ENCODE measurements at places on chromosomes 6 and 20. TPM values are rescaled to one million over a fixed set of nuclear protein-coding genes. Genes with fewer than 3 reads are reported as not detected.

Gene CCN6
- not detected for total RNA-seq

Gene ANGPT4
- total RNA-seq, result 6.0 TPM

Gene TCP11
- not detected for total RNA-seq

Gene CLIC5
- 134 TPM for total RNA-seq

Gene RAB44
- total RNA-seq, result 0.95 TPM

Gene EYS
- total RNA-seq, result not detected

Gene SLPI
- 1,714 TPM for total RNA-seq

GRCh38 chr6:136593748-136594490 lies 43.7 kb upstream of the MAP7 start:
- H3K27me3 ChIP-seq, result no peaks in the 10 kb centered on the region
- H3K36me3 ChIP-seq, result peaks cover 66% of the 10 kb centered on the region
- H3K27ac ChIP-seq, result peak overlapping the region; percentile 34
- H3K4me1 ChIP-seq, result peaks cover 21% of the 10 kb centered on the region

- peaks cover 60% of the 10 kb centered on the region for H3K27me3 ChIP-seq
- no peaks in the 10 kb centered on the region for H3K4me1 ChIP-seq
- no peak for DNase-seq
These were observed 24.9 kb upstream of the SULF2 start for GRCh38 chr20:47810116-47810677.

- no peak overlapping the region for H3K4me3 ChIP-seq
- DNase-seq, result no peak
- H3K27ac ChIP-seq, result peak overlapping the region; percentile 22
- H3K36me3 ChIP-seq, result no peaks in the 10 kb centered on the region
- peaks cover 33% of the 10 kb centered on the region for H3K4me1 ChIP-seq
These were observed 11.8 kb upstream of the THBD start for GRCh38 chr20:23061262-23061661.

DNA sequence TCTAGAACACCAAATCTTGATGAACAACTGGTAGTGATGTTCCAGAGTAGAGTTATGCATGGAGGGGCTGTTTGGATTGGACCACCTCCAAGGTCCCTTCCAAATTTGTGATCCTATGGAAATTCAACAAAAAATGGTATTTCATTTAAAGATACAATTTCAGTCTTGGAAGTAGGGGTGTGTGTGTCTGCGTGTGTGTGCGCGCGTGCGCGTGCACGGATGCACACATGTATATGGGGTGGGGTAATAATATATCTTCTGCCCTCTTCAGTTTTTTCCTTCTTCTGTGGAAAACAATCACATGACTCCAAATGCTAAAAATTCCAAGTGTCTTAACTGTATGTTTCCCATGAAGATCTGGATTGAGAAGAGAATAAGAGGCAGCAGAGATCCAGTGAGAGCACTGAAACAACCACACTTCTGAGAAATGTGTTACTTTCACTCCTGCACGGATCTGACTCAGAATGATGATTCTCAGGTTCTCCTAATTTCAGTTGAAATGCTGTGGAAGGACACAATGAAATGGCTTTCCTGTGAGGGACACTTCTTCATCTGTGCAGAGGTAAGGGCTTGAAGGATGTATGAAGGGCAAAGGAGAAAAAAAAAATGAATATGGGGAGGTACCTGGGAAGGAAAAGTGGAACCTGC lies 10.6 kb upstream of the IL17F start:
- H3K4me3 ChIP-seq, result no peak overlapping the region
- no peaks in the 10 kb centered on the region for H3K36me3 ChIP-seq
- H3K27me3 ChIP-seq, result peaks cover 17% of the 10 kb centered on the region
- H3K4me1 ChIP-seq, result no peaks in the 10 kb centered on the region
- H3K27ac ChIP-seq, result no peak overlapping the region

- H3K27ac ChIP-seq, result no peak overlapping the region
- DNase-seq, result no peak
- H3K4me1 ChIP-seq, result peaks cover 9% of the 10 kb centered on the region
- H3K4me3 ChIP-seq, result no peak overlapping the region
- H3K36me3 ChIP-seq, result no peaks in the 10 kb centered on the region
These were observed 206.2 kb downstream of the FOXC1 start for GRCh38 chr6:1815827-1816452.

DNA sequence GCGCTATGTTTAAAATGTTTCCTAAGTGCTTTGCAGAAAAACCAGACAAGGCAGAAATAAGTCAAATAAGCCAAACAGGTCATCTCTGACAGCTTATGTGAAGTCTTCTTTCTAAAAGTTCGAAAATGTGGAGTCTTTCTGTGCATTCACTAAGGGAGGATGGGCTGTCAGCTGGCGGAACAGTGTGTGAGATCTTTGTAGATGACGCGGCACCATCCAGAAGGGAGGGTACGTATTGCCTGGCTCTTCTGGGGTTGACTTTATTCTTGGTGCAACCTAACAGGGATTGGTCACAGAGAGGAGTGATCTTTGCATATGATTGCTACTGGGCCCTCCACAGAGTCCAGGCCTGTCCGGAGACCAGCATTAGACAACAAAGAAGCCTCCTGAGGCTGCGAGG lies 114.5 kb upstream of the EDN1 start:
- no peak overlapping the region for H3K27ac ChIP-seq
- H3K4me3 ChIP-seq, result no peak overlapping the region
- no peak for DNase-seq
- H3K27me3 ChIP-seq, result no peaks in the 10 kb centered on the region
- no peaks in the 10 kb centered on the region for H3K4me1 ChIP-seq

DNA sequence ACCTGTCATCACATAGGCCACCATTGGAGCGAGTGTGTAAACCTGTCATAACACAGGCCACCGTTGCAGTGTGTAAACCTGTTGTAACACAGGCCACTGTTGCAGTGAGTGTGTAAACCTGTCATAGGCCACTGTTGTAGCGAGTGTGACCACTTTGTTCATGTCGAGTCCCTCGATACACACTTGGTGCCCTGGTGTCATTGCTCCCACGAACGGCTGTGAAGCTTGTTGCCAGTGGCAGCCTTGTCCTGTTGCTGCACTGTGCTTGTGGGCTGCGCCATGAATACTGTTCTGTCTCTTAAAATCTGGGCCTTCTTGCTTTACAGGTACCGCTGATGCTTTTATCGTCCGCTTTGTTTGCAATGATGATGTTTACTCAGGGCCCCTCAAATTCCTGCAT lies 61.4 kb upstream of the SLC22A1 start:
- H3K4me3 ChIP-seq, result no peak overlapping the region
- peaks cover under 1% of the 10 kb centered on the region for H3K4me1 ChIP-seq
- no peaks in the 10 kb centered on the region for H3K27me3 ChIP-seq
- no peak overlapping the region for H3K27ac ChIP-seq

DNA sequence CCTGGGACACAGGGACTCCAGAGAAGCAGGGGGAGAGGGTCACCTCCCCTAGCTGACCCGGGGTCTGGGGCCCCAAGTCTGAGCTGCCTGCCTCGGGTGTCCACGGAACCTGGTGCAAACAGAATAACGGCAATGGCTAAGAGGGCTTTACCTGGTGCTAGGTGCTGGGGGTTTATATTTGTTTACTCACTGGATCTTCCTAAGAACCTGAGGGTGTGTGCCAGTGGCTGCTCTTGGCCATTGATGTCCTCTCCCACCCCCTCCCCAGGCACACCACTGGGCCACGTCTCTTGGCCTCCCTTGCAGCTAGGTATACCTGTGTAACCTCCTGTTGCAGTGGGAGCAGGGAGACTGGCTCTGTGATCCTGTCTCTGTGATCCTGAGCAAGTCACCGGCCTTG lies 157.9 kb upstream of the MLN start:
- H3K4me1 ChIP-seq, result no peaks in the 10 kb centered on the region
- no peak for DNase-seq
- H3K27ac ChIP-seq, result no peak overlapping the region
- H3K27me3 ChIP-seq, result peaks cover 7% of the 10 kb centered on the region
- no peak overlapping the region for H3K4me3 ChIP-seq

DNA sequence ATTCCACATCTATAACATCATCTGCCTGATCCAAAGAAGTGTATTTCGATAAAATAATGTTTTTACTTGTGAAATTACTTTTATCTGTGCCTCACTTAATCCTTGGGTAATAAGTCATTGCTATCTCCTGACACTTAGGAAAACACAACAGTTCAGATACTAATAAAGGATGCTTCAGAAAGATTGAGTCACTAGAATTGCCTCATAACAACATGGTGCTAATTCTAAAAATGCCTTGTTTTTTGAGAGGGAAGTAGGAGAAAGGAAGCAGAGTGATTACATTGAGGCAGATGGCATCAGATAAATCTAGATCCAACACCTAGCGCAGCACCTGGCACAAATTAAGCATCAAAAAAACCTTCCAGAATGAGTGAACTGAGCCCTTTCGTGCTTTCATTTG lies 69.0 kb downstream of the NCOA7 start:
- no peaks in the 10 kb centered on the region for H3K27me3 ChIP-seq
- no peak for DNase-seq
- no peaks in the 10 kb centered on the region for H3K4me1 ChIP-seq

DNA sequence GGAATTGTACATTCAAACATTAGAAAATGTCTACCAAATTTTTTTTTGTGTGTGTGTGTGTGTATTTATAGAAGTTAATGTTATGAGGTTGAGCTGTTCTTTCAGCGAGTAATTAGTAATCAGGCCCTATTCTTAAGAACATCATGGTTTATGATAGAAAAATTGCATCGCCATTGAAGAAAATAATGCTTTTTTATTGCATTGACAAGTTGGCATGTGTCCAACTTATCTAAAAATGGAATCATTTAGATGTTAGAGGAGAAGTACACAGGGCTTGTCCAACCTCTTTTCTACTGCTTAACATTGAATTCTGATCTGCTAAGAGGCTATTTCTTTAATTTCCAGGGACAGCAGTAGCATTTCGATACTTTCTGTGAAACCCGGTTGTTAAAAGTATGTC lies 61.6 kb upstream of the ADGRG6 start:
- no peaks in the 10 kb centered on the region for H3K36me3 ChIP-seq
- no peak overlapping the region for H3K4me3 ChIP-seq
- DNase-seq, result no peak

DNA sequence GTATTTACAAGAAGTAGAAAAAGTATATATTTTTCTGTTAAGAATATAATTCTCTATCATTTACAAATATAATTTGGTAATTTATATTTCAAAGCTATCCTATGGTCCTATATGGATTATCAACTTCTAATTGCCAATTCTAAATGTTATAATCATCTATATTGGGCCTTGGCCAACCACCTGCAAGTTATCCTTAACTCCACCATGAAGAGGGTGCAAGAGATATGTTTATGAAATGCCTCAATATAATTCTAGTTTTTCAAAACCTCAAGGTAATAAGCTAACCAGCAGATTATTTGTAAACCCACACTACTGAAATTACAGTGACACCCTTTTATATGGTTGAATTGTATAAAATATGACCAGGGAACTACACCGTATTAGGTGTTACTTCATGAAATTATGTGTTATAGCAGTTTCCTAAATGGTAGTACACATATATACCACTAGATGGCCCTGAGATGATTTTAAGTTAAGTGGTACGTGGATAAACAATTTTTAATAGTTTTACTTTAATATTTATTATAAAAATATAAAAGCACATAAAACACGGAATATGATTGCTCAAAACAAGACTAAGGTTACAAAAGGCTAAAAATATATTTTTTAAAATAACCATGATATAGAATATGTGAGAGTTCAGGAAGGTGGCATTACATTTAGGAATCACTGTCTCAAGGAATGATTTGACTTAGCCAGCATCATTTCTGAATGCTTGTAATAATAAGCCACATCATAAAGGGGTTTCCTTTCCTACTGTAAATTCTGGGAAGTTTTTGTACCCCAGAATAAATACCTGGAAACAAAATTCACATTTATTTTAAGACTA lies 9.8 kb upstream of the PNISR start:
- H3K27me3 ChIP-seq, result no peaks in the 10 kb centered on the region
- no peak for DNase-seq
- H3K36me3 ChIP-seq, result peaks cover 24% of the 10 kb centered on the region
- H3K4me1 ChIP-seq, result no peaks in the 10 kb centered on the region
- H3K27ac ChIP-seq, result no peak overlapping the region
- no peak overlapping the region for H3K4me3 ChIP-seq

DNA sequence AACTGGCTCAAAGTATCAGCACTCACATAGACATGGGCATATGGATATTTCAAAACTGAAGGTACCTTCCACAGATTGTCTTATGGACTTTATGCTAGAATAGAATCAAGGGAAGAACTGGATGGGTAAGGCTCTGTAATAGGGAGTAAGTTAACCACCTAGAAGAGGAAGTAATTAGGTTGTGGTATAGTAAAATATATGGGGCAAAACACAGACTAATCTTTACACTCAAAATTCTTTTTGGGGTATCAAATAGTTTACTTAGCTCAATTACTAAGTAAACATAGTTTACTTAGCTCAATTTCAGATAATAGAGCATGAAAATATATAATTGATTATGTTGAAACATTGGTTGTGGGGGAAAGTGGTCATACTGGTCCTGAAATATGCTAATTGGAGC lies 94.2 kb upstream of the ATXN1 start:
- peaks cover 11% of the 10 kb centered on the region for H3K4me1 ChIP-seq
- H3K36me3 ChIP-seq, result no peaks in the 10 kb centered on the region
- no peaks in the 10 kb centered on the region for H3K27me3 ChIP-seq
- no peak for DNase-seq

DNA sequence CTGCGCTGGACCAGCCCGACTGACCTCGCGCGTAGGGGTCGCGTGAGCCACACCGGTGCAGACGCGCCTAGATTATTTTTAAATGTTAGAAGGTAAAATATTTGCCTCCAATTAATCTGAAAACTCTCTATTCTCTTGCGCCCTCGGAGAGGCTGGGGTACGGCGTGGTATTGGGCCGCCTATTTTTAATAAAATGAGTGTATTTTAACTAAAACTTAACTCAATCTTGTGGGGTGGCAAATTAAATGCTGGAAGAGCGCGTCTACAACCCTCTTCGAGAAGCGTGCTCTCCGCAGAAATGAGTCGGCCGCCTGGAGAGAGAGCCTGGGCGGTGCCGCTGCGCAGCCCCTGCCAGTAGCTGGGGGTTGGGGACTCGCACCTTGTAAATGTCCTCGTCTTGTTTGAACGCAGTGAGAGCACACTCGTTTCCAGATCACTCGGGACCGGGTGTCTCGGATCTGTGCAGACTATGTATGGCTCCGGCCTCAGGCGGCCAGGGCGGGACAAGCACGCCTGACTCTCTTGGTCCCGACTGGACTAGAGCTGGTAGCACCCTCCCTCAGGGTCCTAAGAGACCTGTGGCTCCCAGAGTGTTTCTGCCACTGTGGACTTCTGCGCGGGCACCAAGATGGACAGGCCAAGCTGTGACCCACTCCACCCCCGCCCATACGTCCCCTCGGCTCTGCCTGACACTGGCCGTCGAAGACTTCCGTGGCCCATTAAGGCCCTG lies 2.0 kb upstream of the MAFB start:
- H3K27ac ChIP-seq, result peak overlapping the region; percentile 99
- no peaks in the 10 kb centered on the region for H3K36me3 ChIP-seq
- peaks cover 38% of the 10 kb centered on the region for H3K4me1 ChIP-seq

Measured in lower lobe of right lung (tissue), 2 donors.